ENCODE measurements at places on chromosomes 3 and 15.

GRCh38 chr3:153963012-153963411, 158.2 kb upstream of the ARHGEF26 start:
- DNase-seq, result no peak

GRCh38 chr3:186088335-186088734, 20.6 kb downstream of the ETV5 start:
- DNase-seq, result no peak

- no peak for DNase-seq
These were observed 26.7 kb downstream of the SACM1L start for GRCh38 chr3:45715945-45716344.

DNA sequence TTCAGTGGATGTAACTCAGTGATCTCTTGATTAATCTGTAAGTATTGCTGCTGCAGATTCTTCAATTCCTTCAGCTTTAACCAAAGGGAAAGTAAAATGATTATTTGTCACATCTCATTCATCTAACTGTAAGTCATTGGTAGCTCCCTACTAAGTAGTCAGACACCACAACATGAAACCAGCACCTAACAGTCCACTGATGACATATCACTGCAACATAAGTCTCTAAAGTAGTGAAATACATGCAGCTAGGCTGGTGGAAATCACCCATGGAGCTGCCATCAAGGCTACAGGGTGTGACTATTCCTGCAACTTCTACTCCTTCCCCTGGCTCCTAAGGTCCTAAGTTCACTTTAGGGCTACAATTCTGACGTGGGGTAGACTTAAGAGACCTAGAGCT, 21.1 kb upstream of the HCLS1 start:
- DNase-seq, result no peak

- no peak for DNase-seq
These were observed 24.7 kb downstream of the KY start for GRCh38 chr3:134625885-134626741.

GRCh38 chr15:83732196-83732595, 78.3 kb downstream of the ADAMTSL3 start:
- no peak for DNase-seq

- no peak for DNase-seq
These were observed 23.2 kb downstream of the SLC41A3 start for GRCh38 chr3:126060613-126061145.

- DNase-seq, result no peak
These were observed 6.6 kb downstream of the B3GNT5 start for GRCh38 chr3:183259621-183260020.
